ENCODE measurements at places on chromosomes 4 and X.

DNA sequence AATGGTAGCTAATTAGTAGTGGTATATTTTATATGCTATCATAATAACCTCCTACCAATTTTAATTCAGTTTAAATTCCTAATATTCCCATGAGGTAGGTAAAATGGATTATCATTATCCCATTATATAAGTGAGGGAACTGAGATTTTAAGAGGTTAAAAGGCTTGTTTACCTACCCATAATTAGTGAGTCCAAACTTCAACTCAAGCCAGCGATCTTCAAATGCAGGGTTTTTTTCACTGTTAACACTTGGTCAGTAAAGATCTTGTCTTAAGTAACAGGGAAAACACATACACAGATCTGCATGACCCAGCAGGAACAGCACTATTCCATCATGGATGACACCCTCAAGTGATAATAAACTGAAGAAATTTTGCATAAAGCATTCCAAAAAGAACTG, 31.3 kb downstream of the FABP2 start:
- DNase-seq: no peak

DNA sequence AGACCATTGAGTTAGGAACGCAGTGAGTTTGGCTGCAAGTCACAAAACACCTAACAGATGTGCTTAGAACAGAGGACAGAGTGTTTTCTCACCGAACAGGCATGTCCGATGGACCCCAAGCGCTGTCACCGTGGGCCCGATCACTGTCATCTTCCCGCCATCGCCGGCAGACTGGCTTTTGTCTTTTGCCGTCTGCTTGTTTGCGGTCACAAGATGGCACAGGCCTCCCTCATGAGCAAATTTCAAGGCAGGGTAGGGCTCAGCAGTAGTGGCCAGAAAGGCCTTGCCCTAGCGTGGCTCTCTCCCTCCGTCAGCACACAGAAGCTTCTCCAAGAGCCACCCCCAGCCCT, 21.4 kb upstream of the MRFAP1 start:
- no peak for DNase-seq

DNA sequence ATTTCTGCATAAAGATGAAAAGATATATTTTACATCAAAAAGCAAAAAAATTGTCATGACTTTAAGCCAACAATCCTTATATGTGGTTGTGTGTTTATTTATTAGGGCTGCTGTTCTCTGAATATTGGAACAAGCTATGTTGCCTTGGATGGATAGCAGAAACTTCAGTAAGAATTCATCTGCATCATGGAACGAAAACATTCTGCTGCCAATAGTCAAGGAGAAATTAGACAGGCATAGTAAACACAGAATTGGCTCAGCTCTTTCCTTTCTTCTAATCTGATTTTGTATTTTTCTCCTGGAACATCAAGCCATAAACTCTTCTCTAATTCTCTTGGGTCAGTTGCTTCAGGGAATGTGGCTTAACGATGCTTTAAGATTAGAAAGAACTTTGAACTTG, 1257.0 kb downstream of the NLGN4X start:
- no peak for DNase-seq

DNA sequence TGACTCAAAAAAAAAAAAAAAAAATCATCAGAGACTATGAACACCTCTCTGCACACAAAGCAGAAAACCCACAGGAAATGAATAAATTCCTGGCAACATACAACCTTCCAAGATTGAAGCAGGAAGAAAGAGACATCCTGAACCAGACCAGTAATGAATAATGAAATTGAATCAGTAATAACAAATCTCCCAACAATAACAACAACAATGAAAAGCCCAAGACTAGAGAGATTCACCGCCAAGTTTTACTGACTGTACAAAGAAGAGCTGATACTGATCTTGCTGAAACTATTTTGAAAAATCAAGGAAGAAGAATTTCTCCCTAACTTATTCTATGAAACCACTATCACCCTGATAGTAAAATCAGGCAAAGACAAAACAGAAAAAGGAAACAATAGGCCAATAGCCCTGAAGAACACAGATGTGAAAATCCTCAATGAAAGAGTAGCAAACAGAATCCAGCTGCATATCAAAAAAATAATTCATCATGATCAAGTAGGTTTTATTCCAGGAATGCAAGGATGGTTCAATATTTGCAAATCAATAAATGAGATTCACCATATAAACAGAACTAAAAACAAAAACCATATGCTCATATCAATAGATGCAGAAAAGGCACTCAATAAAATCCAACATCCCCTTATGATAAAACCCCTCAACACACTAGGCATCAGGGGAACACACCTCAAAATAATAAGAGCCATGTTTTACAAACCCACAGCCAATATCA, 31.0 kb upstream of the PLK4 start:
- no peak for DNase-seq

DNA sequence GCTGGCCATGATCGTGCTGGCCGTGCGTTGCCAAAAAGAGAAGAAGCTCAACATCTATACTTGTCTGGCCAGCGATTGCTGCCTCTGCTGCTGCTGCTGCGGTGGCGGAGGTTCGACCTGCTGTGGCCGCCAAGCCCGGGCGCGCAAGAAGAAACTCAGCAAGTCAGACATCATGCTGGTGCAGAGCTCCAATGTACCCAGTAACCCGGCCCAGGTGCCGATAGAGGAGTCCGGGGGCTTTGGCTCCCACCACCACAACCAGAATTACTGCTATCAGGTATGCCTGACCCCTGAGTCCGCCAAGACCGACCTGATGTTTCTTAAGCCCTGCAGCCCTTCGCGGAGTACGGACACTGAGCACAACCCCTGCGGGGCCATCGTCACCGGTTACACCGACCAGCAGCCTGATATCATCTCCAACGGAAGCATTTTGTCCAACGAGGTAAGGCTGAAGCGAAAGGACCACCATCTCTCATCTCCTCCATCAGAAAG, 3.3 kb downstream of the PCDH10 start:
- no peak for DNase-seq

DNA sequence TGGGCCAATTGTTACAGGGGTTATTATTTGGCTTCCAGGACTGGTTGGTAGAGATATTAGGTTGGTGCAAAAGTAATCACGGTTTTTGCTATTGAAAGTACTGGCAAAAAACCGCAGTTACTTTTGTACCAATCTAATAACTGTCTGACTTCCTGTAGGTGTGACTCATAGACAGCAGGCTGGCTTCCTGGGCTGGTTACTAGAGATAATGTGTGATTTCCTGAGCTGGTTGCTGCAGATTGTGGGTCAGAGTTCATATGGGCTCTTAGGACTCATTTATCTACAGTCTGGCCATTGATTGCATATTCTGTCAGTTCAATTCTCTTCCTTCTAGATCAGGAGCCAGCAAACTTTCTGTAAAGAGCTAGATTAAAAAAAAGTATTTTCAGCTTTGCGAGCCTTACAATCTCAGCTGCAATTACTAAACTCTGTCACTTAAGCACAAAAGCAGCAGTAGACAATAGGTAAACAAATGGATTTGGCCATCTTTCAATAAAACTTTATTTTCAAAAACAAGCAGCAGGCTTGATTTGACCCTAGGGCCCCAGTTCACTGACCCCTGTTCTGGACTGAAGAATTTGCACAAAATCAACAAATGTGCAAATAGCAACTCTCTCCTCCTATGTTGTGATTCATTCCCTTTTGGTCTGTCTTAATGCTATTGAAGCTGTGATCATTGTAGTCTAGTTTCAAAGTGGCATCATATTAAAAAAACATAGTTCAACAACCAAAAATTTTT, 50.8 kb upstream of the BOD1L1 start:
- DNase-seq: no peak

Data from stimulated activated CD8-positive, alpha-beta memory T cell treated with anti-CD3 and anti-CD28 coated beads, Interleukin-7, amount 100 ng/mL, for 4 hours (primary cell).